ENCODE measurements at places on chromosomes 2 and 18.

- peak; percentile 16 for DNase-seq
These were observed 621 bp downstream of the TXNL1 start for GRCh38 chr18:56637711-56638231.

DNA sequence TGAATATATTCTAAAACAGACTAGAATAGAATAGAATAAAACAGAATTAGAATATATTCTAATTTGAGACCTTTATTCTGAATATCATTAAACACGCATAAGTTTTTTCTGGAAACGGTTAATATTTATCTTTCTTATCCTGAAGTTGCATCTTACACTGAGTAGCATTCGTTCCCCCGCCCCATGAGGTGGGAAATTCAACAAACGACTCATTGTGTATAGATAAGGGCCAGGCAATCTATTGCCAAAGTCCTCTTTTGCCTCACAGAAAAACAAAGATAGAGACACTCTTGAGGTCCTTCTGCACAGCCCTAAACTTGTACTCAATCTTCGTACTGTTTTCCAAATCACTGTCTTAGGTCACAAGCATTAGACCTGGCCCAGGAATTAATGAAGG lies 98.1 kb downstream of the COL6A3 start:
- DNase-seq, result no peak

DNA sequence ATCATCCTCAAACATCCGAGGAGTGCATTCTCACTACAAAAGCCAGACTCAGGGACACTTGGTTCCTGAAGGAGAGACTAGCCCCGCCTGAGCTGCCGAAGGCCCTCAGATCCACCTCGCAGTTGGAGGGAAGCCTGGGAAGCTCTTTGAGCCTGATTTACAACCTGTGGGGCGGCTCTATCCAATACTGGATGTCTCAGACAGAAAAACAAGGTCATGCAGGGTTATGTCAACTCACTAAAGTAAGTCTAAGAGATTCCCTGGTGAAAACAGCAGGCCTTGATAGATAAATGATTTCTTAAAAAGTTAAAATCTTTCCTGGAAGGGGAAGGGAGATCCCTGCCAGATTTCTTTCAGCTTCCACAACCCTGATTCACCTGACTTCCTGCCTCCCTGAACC lies 284.3 kb downstream of the CYP26B1 start:
- DNase-seq, result no peak

- no peak for DNase-seq
These were observed 100.1 kb upstream of the MC2R start for GRCh38 chr18:14015416-14015815.

DNA sequence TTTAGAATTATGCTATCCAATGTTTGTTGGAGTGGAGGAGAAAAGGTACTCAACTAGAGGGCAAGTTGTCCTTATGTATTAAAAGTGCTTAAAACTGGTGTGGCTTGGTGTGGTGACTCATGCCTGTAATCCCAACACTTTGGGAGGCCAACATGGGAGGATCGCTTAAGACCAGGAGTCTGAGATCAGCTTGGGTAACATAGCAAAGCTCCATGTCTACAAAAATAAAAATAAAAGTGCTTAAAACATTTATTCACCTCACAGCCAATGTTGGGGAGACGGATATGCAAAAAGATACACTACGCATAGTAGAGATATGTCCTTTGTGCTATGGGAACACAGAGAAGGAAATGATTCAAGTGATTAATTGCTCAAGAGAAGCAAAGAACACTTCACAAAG lies 19.3 kb upstream of the TNFAIP6 start:
- no peak for DNase-seq

DNA sequence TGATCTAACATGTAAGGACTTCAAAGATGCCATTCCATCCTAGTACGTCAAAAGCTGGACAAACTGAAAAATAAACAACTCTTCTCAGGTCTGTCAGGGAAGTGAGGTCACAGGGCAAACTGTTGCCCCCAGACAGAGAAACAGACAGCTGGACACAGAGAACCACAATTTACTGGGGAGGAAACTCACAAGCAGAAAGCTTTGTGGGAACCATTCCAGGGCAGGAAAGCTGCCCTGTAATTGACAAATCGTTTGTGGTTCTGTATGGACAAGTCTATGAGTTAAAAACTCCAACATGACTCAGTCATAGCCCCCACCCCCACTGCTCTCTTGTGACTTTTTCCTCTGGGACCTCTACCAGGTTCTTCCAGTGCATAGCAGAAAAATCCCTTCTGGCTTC lies 28.4 kb downstream of the MCEE start:
- DNase-seq, result no peak

- no peak for DNase-seq
These were observed 6.7 kb upstream of the CNNM3 start for GRCh38 chr2:96809216-96809882.

DNA sequence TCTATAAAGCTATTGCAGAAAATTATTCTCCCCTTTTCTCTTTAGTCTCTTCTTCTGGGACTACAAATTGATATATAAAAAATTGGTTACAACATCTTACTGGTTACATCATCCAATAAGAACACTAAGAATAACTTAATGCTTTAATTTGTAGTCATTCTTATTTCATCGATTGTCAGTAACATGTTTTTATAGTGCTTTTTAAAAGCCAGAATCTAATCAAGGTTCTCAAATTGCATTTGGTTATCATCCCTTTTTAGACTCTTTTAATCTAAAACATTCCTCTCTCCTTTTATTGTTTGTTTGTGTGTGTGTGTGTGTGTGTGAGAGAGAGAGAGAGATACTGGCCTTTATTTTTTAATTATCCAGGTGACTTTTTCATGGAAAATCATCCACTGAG lies 377.1 kb upstream of the MEIS1 start:
- DNase-seq, result no peak

- DNase-seq, result no peak
These were observed 34.6 kb upstream of the WDR75 start for GRCh38 chr2:189406586-189407233.

- no peak for DNase-seq
These were observed 158.8 kb upstream of the SMIM21 start for GRCh38 chr18:75586130-75586889.

DNA sequence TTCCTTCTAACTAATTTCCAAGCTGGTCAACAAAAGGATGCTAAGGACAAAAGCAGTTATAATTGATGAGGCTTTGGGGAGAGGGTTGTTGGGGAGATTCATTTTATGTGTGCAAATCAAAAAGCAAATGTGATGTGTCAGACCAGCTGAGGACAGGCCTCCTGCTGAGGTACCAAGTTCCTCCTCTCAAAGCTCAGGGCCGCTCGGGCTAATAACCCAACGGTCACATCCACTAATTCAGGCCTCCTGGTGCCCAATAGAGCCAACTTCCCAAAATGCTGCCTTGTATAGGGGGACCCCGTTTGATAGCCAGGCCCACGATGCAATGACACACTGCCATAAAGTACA lies 88.6 kb upstream of the RTN4 start:
- no peak for DNase-seq

- peak; percentile 58 for DNase-seq
These were observed 31.5 kb downstream of the TRABD2A start for GRCh38 chr2:84849271-84849952.

GRCh38 chr2:45895241-45895861 lies 243.9 kb downstream of the PRKCE start:
- DNase-seq, result no peak

GRCh38 chr2:232901736-232902578 lies 31.9 kb downstream of the SNORC start:
- no peak for DNase-seq

DNA sequence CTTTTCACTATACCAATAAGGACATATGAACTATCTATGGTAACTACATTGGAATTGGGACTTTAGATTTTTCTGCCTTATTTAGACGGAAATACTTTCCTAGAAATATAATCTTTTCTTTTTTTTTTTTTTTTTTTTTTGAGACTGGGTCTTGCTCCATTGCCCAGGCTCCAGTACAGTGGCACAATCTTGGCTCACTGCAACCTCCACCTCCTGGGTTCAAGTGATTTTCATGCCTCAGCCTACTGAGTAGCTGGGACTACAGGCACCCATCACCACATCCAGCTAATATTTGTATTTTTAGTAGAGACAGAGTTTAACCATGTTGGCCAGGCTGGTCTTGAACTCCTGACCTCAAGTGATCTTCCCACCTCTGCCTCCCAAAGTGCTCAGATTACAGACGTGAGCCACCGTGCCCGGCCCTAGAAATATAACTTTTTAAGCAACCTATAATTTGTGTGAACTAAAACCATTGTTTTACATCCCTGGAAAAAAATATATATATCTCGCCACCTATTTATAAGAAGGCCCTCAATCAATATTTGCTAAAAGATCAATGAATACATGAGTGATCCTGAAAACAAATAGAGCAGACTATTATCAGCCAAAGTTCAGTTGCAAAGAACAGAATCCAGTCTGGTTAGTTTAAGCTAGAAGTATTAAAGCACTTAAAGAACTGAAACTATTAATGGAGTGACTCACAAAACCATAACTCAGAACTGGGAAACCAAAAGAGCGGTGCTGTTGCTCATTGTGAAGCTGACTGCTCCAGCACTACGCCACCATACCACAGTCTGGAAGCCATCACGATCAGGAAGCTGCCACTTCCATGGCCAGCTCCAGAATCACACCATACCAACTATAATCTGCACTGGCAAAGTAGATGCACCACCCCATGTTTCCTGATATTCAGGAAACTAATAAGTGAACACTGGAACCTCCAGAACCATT lies 8.4 kb upstream of the HNRNPLL start:
- DNase-seq, result no peak

DNA sequence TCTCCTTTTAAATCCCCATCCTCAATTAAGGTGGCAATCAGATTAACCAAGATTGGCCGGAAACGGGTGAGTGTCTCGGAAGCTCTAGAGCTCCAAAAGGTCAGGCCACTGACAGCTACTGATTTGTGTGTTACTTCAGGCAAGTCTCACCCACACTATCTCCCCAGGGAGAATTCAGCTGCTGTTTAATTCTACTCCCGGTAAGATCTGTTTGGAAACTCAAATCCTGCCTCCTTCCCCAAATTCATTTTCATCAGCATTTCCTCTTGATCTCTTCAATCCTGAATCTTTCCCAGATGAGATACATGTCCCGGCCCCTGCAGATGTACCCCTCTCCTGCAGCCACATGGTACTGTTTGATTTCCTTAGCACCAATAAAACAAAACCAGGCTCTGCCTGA lies 34.9 kb downstream of the EFR3B start:
- DNase-seq, result no peak

GRCh38 chr2:127320067-127320466 lies 26.1 kb upstream of the ERCC3 start:
- no peak for DNase-seq

GRCh38 chr2:18078216-18078615 lies 199.7 kb downstream of the KCNS3 start:
- no peak for DNase-seq

Measured in CD4-positive, alpha-beta T cell treated with Interleukin-21 for 1 hour (primary cell).